ENCODE measurements at places on chromosomes 3 and 15. TPM values are rescaled to one million over a fixed set of nuclear protein-coding genes. Genes with fewer than 3 reads are reported as not detected.

- ATAC-seq = no peak
Measured at GRCh38 chr3:143605233-143605950, 242.9 kb downstream of the SLC9A9 start.

- ATAC-seq = peak; percentile 61
Measured at GRCh38 chr15:72237853-72238224, 6.8 kb upstream of the PKM start.

Gene STAC
- total RNA-seq = 0.08 TPM

GRCh38 chr3:179297971-179298725, 24.7 kb upstream of the ZNF639 start:
- ATAC-seq = no peak

GRCh38 chr3:192899540-192899982, 18.1 kb downstream of the MB21D2 start:
- peak; percentile 25 for ATAC-seq

- no peak for ATAC-seq
Measured at GRCh38 chr15:99345832-99346462, 94.7 kb downstream of the LRRC28 start.

GRCh38 chr3:30708472-30708871, 102.1 kb downstream of the TGFBR2 start:
- no peak for ATAC-seq

GRCh38 chr3:187794731-187795130, 49.5 kb upstream of the BCL6 start:
- no peak for ATAC-seq

- ATAC-seq = no peak
Measured at GRCh38 chr3:25944329-25944728, 154.4 kb downstream of the OXSM start.

DNA sequence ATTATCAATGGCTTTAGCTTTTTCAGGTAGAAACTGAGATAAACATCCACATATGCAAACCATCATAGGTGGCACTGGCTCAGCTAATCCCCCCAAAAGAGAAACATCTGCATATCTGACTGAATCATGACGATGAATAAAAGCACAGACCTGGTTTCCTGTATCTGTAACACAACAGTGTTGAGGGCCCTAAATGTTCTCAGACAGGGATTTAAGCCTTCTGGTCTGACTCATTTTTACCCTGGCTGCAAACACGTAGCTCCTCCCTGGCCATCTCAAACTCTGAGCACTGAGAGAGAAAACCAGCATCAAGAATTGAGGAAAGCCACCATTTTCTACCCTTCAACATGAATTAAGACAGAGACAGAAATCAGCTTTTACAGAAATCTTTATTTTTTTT, 35.2 kb downstream of the GLB1 start:
- peak; percentile 44 for ATAC-seq

Gene SPRED1
- 10.0 TPM for total RNA-seq

- no peak for ATAC-seq
Measured at GRCh38 chr15:90641581-90642463, 75.3 kb upstream of the BLM start.

- ATAC-seq = no peak
Measured at GRCh38 chr3:120092474-120092873, 1.8 kb downstream of the GSK3B start.

- no peak for ATAC-seq
Measured at GRCh38 chr15:32134842-32135241, 104.5 kb downstream of the CHRNA7 start.

DNA sequence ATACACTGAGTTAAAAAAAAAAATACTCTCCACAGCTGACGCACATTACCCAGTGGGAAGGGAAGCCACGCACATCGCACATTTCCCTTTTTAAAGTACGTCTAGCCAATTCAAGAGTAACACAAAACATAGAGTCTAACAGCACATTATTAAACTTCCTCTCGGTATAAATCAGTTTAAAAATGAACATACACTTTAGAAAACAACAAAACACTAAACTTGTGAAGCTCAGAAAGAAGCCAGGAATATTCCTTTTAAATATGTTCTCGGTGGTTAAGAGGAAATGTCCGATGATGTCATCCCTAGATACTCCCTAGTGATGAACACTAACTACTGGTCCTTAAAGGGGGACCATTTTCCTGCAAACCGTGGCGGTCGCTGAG, 721 bp downstream of the MYEF2 start:
- ATAC-seq = peak; percentile 20

Gene GPR176
- 0.40 TPM for total RNA-seq

- ATAC-seq = no peak
Measured at GRCh38 chr15:68372291-68372811, 59.6 kb downstream of the ITGA11 start.

Gene ALPK3
- 5.5 TPM for total RNA-seq

DNA sequence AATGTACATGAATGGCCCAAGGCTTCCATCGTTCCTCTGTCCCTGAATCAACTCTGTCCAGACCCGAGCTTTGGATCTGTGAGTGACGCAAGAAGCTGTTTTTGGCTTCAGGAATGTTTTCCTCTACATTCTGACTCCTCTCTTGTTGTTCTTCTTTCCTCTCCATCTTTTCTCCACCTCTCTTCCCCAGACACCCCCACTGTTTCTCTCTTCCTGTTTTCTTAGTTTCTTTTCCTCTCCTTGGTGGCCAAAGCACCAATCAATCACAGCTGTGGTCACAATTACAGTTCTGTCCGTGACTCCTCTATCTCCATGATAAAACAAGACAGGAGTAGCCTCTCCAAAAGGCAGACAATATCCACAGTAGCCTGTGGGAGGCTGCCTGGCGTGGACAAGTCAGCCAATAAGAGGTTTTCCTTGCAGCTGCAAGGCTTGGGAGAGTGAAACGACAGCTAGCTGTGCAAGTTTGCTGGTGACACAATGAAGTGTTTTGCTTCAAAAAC, 4.9 kb upstream of the TMEM212 start:
- ATAC-seq = no peak

Gene SEC22C
- 17.4 TPM for total RNA-seq

Gene RABL3
- 18.4 TPM for total RNA-seq

DNA sequence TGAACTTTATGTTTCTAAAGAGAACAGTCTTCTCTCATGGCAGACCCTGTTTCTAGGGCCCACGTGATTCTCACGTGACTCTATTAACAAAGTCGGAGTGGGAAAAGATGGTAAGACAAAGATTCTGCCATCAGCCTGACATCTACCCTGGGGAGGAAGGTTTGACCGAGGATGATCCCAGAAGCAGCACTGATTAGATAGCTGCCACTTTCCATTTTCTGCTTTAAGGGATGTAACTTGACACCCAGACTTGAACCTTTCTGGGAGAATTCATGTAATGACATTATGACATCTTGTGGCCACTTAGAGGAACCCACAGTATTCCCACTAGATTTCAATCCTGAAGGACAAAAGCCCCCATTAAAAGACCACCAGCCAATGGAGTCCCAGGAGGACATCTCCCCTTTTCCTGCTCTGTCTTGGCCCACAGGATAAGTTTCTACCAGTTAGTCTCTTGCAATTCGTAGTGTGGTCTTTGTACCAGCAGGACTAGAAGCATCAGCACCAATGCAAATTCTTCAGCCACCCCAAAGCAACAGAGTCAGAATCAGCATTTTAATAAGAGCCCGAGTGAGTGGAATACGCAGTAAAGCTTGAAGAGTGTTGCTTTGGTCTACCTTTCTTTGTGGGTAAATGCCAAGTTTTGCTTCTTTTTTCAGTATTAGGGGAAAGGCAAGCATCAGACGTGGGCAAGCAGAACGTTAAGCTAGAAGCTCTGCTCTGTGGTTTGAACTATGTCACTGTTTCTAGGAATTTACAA, 480.5 kb upstream of the PROK2 start:
- no peak for ATAC-seq

DNA sequence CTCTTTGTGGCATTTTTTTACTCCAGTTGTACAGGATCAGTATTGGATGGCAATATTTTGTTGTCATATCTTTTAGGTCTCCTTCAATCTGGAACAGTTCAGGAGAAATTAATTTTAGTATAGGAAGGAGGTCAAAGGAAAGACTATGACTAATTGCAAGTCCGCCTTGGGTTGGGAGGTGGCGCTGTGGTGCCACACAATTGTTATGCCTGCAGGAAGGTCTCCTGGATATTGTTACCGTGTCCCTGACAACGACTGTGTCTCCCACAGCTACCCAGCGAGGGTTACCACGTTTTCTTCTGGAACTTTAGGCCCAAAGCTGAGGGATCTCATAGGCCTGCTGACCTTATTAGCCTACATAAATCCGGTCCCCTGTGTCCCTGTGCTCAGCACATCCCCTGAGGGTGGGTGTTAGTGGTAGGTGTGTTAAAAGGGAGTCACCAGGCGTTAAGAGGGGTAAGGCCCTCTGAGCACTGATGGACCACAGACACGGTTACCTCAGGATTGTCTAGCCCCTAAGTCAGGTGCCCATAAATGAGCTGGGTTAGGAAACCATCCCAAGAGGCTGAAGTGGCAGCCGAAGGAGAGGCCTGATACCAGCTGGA, 31.5 kb downstream of the KCNAB1 start:
- ATAC-seq = peak; percentile 77

GRCh38 chr15:75131269-75131643, 70.4 kb upstream of the C15orf39 start:
- ATAC-seq = no peak

Gene NAA50
- total RNA-seq = 120 TPM

Measured in esophagus mucosa (tissue), 1 donor.